Chondrocyte (in vitro differentiated cells): ENCODE measurements at places on chromosomes 3 and 15. TPM values are rescaled to one million over a fixed set of nuclear protein-coding genes. Genes with fewer than 3 reads are reported as not detected.

DNA sequence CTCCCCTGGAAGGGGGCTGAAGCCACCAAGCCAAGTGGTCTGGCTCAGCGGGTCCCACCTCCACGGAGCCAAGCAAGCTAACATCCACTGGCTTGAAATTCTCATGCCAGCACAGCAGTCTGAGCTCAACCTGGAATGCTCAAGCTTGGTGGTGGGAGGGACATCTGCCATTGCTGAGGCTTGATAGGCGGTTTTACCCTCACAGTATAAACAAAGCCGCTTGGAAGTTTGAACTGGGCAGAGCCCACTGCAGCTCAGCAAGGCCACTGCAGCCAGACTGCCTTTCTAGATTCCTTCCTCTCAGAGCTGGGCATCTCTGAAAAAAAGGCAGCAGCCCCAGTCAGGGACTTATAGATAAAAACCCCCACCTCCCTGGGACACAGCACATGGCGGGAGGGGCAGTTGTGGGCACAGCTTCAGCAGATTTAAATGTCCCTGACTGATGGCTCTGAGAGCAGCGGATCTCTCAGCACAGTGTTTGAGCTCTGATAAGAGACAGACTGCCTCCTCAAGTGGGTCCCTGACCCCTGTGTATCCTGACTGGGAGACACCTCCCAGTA, 23.2 kb upstream of the IGSF10 start:
- H3K36me3 ChIP-seq = peaks cover 5% of the 10 kb centered on the region
- H3K4me1 ChIP-seq = no peaks in the 10 kb centered on the region
- no peak overlapping the region for H3K27ac ChIP-seq
- H3K4me3 ChIP-seq = no peak overlapping the region

- no peak overlapping the region for H3K27ac ChIP-seq
- peaks cover 3% of the 10 kb centered on the region for H3K36me3 ChIP-seq
- no peak for DNase-seq
Observed at GRCh38 chr3:65706776-65707568, 331.7 kb downstream of the MAGI1 start.

The ANKUB1 gene
- not detected in 3 replicates for total RNA-seq

- H3K27ac ChIP-seq = peak overlapping the region; percentile 99
- no peak for DNase-seq
Observed at GRCh38 chr15:68537097-68537496, 41.7 kb upstream of the CORO2B start.

DNA sequence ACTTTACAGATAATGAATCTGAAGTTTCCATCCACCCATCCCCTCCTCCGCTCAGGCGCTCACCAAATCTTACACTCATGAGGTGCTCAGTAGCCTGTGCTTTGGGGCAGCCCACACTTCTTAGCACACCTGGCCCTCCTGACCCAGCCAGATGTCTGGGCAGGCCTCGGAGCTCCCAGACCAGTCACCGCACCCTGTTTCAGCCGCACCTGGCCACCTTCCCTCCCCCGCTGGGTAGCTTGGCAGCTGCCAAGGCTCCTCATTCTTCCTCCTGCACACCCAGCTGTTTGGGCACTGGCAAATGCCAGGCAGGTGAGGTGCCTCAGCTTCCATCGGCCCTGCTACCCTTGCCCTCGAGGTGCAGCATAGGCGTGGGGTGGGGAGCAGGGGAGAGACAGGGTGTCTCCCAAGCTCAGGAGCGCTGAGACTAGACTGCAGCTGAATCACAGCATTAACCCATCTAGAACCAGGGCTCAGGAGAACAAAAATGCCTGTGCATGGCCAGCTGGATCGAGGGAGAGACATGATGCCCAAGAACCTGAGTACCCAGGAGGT, 45.8 kb downstream of the CDC25A start:
- no peaks in the 10 kb centered on the region for H3K27me3 ChIP-seq
- H3K4me3 ChIP-seq = no peak overlapping the region
- H3K4me1 ChIP-seq = peaks cover 4% of the 10 kb centered on the region
- H3K27ac ChIP-seq = no peak overlapping the region

The SLC22A13 gene
- 0.62 to 2.9 TPM (median 0.97 TPM) in 3 replicates for total RNA-seq

GRCh38 chr3:122989856-122990575, 37.5 kb downstream of the SEMA5B start:
- peaks cover 30% of the 10 kb centered on the region for H3K4me1 ChIP-seq
- peaks cover 44% of the 10 kb centered on the region for H3K27me3 ChIP-seq
- no peak overlapping the region for H3K27ac ChIP-seq
- peaks cover 11% of the 10 kb centered on the region for H3K36me3 ChIP-seq

GRCh38 chr3:30551266-30551665, 55.1 kb upstream of the TGFBR2 start:
- DNase-seq = no peak
- no peak overlapping the region for H3K4me3 ChIP-seq
- no peaks in the 10 kb centered on the region for H3K27me3 ChIP-seq
- H3K36me3 ChIP-seq = no peaks in the 10 kb centered on the region

DNA sequence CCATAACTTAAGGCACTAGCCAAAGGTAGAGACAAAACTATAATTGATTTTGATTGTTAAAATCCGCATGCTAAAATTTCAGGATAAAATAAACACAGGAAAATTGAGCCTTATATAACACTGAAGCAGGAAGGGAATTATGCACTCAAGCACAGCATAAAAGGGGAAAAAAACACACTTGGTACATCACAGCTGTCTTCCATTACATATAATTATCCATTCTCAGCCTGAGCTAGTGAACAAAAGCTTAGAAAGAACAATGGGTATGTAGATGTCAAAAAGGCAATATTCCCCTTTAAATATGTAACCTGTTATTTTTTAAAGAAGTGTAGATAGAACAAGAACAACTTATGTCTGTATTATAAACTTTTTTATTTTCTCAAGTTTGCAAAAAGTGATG, 899.2 kb downstream of the ROBO1 start:
- no peaks in the 10 kb centered on the region for H3K27me3 ChIP-seq
- no peak overlapping the region for H3K27ac ChIP-seq
- no peaks in the 10 kb centered on the region for H3K36me3 ChIP-seq
- peaks cover 35% of the 10 kb centered on the region for H3K4me1 ChIP-seq
- DNase-seq = no peak

- H3K27ac ChIP-seq = no peak overlapping the region
- DNase-seq = no peak
- H3K4me1 ChIP-seq = no peaks in the 10 kb centered on the region
- peaks cover 1% of the 10 kb centered on the region for H3K36me3 ChIP-seq
Observed at GRCh38 chr3:21392526-21392925, 358.5 kb downstream of the ZNF385D start.

The SCAANT1 gene
- total RNA-seq = not detected in 3 replicates

DNA sequence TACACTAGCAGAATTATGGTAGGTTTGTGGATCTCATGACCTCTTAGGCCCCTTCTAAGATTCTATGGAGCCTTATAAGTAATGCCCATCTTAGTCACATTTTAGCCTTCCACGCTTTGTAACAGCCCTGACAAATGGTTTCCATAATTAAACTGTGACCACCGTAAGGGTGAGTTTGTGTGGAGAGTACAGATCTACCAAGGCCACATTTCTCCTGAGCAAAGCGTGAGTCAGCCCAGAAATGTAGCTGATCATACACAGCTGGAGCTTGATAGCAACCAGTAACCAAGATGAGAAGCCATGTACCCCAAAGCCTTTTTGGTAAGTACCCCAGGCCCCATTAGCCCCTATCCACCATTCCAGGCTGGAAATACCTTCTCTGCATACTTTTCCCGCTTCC, 31.7 kb downstream of the CHAC1 start:
- H3K36me3 ChIP-seq = peaks cover 45% of the 10 kb centered on the region
- no peak overlapping the region for H3K4me3 ChIP-seq
- peaks cover 60% of the 10 kb centered on the region for H3K4me1 ChIP-seq
- DNase-seq = no peak
- peak overlapping the region; percentile 83 for H3K27ac ChIP-seq
- no peaks in the 10 kb centered on the region for H3K27me3 ChIP-seq

The ECE2 gene
- not detected in 3 replicates for total RNA-seq

DNA sequence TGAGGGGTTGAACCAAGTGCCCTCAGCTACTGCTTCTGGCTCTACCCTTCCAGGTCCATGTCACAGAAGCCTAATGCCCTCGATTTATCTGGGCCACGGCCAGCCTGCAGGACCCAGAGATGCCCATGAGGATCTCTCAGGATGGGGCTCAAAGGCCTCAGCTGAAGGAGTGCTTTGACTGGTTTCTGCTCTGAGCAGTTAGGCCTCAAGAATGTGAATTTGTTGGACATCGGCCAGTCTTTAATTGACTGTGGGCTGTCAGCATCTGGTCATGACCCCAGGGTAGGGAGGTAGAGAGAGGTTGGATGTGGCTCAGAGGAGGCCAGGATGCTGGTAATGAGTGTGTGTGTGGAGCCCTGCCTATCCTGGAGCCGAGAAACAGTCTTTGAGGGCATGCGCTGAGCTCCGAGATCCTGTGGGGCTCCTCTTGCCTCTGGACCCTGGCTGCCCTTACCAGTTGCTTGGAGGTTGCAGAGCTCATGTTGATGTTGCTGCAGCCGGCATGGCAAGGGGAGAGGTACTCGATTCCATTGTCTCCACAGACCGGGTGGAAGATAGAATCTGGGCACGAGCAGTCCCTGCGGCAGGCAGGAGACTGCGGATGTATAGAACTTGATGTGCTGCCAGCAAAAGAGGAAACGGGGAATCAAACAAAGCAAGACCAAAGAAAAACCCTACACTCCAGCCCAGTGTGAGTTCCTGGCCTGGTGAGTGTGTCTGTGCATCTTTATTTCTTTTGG, 49.1 kb upstream of the RAB6B start:
- no peaks in the 10 kb centered on the region for H3K36me3 ChIP-seq
- peaks cover 2% of the 10 kb centered on the region for H3K27me3 ChIP-seq
- H3K27ac ChIP-seq = peak overlapping the region; percentile 84
- H3K4me3 ChIP-seq = no peak overlapping the region
- DNase-seq = peak; percentile 55

The GPR149 gene
- total RNA-seq = not detected in 3 replicates

- H3K27ac ChIP-seq = no peak overlapping the region
- no peak overlapping the region for H3K4me3 ChIP-seq
- H3K27me3 ChIP-seq = peaks cover 18% of the 10 kb centered on the region
- no peak for DNase-seq
- peaks cover 20% of the 10 kb centered on the region for H3K4me1 ChIP-seq
Observed at GRCh38 chr15:69780981-69781380, 316.7 kb downstream of the TLE3 start.

The GAP43 gene
- total RNA-seq = 3.3 to 33.7 TPM (median 3.6 TPM) in 3 replicates

The GOLGA8N gene
- 6.8 to 17.8 TPM (median 7.8 TPM) in 3 replicates for total RNA-seq

DNA sequence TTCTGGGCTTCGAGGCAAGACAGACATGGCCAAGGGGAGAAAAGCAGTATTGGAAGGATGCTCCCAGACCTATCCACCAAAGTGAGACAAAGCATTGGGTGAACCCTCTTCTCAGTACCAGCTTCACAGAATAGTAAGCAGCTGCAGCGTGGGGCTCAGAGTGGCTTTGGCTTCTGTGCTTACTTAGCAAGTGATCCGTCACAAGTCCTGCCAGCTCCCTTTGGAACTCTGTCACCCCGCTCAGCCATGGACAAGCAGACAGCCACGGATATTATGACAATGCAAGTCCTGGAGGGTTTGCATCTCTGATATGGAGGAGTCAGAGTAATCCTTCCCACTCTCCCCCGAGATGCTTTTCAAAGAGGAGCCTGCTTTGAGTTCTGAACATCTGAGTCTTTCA, 90.8 kb downstream of the SLCO3A1 start:
- no peak overlapping the region for H3K4me3 ChIP-seq
- DNase-seq = no peak
- H3K4me1 ChIP-seq = peaks cover 8% of the 10 kb centered on the region
- no peak overlapping the region for H3K27ac ChIP-seq

GRCh38 chr3:154120961-154121700, at the start of gene ARHGEF26:
ARHGEF26 (plus strand) TSS chr3:154121390; CDS start chr3:154121993, 603 bp downstream.
- peaks cover 3% of the 10 kb centered on the region for H3K27me3 ChIP-seq
- H3K27ac ChIP-seq = peak within 1 kb of the TSS; percentile 14
- H3K4me3 ChIP-seq = peak within 1 kb of the TSS; percentile 88
- no peaks in the 10 kb centered on the region for H3K36me3 ChIP-seq

GRCh38 chr15:60370105-60370868, 27.5 kb downstream of the ANXA2 start:
- peak overlapping the region; percentile 99 for H3K27ac ChIP-seq
- peak overlapping the region; percentile 23 for H3K4me3 ChIP-seq
- H3K36me3 ChIP-seq = peaks cover 35% of the 10 kb centered on the region
- peaks cover 75% of the 10 kb centered on the region for H3K4me1 ChIP-seq

DNA sequence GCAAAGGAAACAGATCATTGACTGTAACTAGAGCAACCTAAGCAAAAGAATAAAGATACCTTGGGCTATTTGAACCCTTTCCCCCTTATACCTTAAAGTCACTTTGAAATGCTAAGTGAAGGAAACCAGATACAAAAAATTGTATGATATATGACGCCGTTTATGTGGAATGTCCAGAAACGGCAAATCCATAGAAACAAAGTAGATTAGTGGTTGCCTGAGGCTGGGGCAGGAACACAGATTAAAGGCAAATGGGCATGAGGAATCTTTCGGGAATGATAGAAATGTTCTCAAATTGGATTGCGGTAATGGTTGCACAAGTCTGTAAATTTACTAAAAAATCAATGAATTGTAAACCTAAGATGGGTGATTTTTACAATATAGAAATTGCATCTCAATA, 160.1 kb upstream of the CCDC54 start:
- no peak overlapping the region for H3K4me3 ChIP-seq
- H3K27ac ChIP-seq = peak overlapping the region; percentile 88
- H3K27me3 ChIP-seq = no peaks in the 10 kb centered on the region
- H3K36me3 ChIP-seq = no peaks in the 10 kb centered on the region
- DNase-seq = no peak
- H3K4me1 ChIP-seq = peaks cover 62% of the 10 kb centered on the region

- no peak overlapping the region for H3K4me3 ChIP-seq
- no peaks in the 10 kb centered on the region for H3K27me3 ChIP-seq
- peaks cover 2% of the 10 kb centered on the region for H3K36me3 ChIP-seq
Observed at GRCh38 chr3:183193762-183194689, 31.5 kb upstream of the LAMP3 start.

GRCh38 chr3:14352002-14352627, 50.3 kb upstream of the SLC6A6 start:
- no peak overlapping the region for H3K27ac ChIP-seq
- H3K27me3 ChIP-seq = no peaks in the 10 kb centered on the region
- H3K4me3 ChIP-seq = no peak overlapping the region
- no peak for DNase-seq
- peaks cover 6% of the 10 kb centered on the region for H3K4me1 ChIP-seq
- H3K36me3 ChIP-seq = no peaks in the 10 kb centered on the region

- H3K27ac ChIP-seq = peak overlapping the region; percentile 95
- DNase-seq = no peak
- no peak overlapping the region for H3K4me3 ChIP-seq
- H3K4me1 ChIP-seq = peaks cover 73% of the 10 kb centered on the region
- no peaks in the 10 kb centered on the region for H3K27me3 ChIP-seq
- H3K36me3 ChIP-seq = peaks cover 3% of the 10 kb centered on the region
Observed at GRCh38 chr3:11671648-11672100, 28.0 kb upstream of the VGLL4 start.

DNA sequence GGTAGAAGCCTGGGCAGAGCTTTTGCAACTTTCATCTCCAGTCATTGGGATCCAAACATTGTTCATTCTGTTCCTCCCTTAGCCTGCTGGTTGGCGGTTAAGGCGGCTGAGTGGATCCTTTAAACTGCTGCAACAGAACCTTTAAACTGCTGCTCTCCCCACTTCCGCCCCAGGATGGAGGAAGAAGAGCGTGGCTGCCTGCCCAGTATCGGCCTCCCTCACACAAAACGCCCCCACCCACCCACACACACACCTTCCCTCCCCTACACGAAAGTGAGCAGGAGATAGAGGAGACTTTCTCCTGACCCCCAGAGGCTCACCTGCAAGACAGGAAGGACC, 460 bp upstream of the ZMAT3 start:
- H3K36me3 ChIP-seq = peaks cover 7% of the 10 kb centered on the region
- H3K27me3 ChIP-seq = no peaks in the 10 kb centered on the region
- DNase-seq = no peak
- peak overlapping the region; percentile 83 for H3K27ac ChIP-seq
- H3K4me1 ChIP-seq = peaks cover 34% of the 10 kb centered on the region

The PIERCE2 gene
- total RNA-seq = 2.7 to 3.8 TPM (median 3.1 TPM) in 3 replicates

The IL5RA gene
- not detected in 3 replicates for total RNA-seq

- no peaks in the 10 kb centered on the region for H3K36me3 ChIP-seq
- peak overlapping the region; percentile 65 for H3K4me3 ChIP-seq
- peak overlapping the region; percentile 85 for H3K27ac ChIP-seq
- DNase-seq = no peak
Observed at GRCh38 chr3:185215873-185216606, 37.8 kb downstream of the EHHADH start.
